ENCODE measurements at places on chromosomes 2 and 18.
A peak's percentile ranks its signal among the peaks of the same experiment; 100 is the strongest.

- DNase-seq = no peak
These were observed 35.2 kb upstream of the SNED1 start for GRCh38 chr2:240963065-240963867.

DNA sequence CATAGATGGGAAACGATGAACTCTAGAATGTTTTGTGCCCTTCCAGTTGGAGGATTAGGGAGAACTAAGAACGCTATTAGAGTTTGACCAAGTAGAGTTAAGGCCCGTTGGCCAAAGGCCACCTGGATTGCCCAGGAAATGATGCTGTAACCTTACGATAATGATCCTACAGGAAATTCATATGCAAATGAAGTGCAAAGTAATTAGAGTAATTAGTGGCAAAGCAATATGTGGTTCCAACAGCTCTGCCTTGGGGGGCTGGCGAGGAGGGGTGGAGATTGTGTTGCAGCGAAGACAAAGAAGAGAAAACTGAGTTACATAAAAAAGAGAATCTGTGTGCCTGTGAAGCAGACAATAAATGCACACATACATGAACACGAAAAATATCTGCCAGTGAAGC lies 61.5 kb upstream of the BOD1L2 start:
- DNase-seq = no peak

DNA sequence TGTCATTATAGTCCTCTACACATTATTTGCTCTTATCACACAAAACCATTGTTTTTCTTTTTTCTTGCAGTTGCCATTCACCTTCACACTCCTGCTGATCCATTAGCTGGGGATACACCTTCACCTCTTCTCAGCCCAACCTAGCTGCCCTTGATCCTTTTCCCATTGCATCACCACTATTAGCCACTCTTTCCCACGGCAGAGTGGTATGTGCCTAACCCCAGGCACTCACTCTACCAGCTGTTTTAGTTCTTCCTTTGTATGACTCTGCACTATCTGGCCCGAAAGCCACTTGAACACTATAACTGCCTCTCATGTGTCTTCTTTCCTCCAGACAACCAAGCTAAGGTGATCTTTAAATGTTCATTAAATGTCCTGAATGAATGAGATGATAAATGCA lies 145.4 kb upstream of the PIK3C3 start:
- no peak for DNase-seq

DNA sequence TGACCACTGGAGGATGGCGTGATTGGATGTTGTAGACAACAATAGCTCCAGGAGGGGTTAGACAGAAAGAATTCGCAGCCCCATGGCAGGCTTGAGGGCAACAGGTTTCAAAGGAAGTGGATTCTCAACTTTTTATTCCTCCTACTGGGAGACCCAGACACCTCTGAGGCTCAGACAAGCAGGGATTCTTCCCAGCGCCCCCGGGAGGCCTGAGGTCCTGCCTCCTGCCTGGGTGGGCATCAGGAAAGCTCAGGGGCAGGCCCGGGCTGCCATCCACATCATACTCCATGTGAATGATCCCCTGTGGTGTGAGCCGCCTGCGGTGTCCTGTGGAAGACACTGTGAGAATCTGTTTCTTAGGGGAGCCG lies 203.5 kb downstream of the CYP26B1 start:
- no peak for DNase-seq

DNA sequence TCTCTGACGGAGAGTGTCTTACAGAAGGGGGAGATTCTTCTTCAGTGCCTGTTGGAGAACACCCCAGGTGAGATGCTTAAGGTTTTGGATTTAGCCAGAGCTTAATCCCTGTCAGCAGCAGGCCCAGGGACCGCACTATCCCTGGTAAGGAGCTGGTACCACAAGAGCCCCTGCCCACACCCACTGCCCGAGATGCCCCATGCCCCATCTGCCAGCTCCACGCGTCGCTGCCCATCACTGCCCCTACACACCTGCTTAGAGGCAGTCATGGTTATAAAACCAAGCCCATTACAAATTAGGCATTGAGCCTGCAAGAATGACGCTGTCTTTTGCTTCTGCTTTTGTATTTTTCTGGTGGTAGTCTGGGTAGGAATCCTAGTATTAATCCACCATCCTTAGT lies 21.7 kb downstream of the CEP68 start:
- no peak for DNase-seq

GRCh38 chr2:239263231-239263630 lies 137.6 kb downstream of the HDAC4 start:
- DNase-seq = no peak

- DNase-seq = no peak
These were observed 106.9 kb downstream of the FBXO15 start for GRCh38 chr18:74040459-74041332.

GRCh38 chr2:65662654-65663432 lies 230.4 kb upstream of the SPRED2 start:
- DNase-seq = peak; percentile 56

DNA sequence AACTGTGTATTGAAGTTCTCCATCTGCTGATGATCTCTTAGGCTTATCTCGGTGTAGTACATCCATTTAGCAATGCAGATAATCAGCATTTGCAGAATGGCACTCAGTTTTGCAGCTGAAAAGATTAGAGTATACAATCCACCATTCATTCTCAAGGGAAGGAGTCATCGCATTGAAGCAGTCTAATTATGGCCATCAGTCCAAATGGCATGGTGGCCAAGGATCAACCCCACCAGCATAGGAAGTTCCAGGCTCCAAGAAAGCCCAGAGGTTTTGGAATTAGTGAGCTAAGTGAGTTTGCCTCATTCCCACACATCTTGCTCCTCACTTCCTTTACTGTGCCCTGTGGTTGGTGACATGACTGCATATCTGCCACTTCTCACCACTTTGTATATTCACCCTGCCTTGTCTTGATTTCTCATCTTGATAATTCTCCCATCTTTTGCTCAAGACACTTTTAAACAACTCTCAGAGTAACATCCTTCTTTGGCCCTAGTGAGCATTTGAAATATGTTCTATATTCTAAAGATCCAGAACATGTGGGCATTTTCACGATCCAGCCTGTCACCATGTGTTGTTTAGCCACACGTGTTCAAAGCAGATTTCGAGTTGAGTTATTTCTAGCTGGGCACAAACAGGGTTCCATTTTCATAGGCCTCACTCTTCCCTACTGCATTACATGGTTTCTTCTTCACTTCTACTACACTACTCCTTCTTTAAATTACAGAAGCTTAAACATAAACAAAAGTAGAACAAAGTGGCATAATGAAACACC lies 1119.8 kb downstream of the TSN start:
- DNase-seq = no peak

DNA sequence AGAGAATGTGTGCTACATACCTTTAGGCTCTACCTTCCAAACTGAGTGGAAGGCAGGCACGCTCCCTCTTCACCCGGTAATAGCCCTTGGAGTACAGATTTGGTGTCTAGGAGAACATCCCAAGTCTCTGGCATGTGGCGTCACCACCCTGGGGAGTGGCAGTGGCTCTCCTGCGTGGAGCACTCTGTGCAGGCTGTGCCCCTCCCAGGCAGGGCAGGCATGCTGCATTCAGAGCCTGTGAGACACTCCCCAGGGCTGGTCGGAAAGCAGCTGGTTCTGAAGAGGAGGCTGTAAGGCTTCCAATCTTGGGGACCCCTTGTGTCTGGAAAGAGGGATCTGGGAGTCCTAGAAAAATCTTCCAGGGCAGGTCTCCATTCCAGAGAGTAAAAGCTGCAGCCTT lies 193.3 kb downstream of the ANKRD30B start:
- DNase-seq = no peak

- DNase-seq = no peak
These were observed 533.6 kb upstream of the FSHR start for GRCh38 chr2:49687918-49688317.

All from left renal pelvis (tissue), 4 donors.